ENCODE measurements at places on chromosomes 4 and X. TPM values are rescaled to one million over a fixed set of nuclear protein-coding genes. Genes with fewer than 3 reads are reported as not detected.

DNA sequence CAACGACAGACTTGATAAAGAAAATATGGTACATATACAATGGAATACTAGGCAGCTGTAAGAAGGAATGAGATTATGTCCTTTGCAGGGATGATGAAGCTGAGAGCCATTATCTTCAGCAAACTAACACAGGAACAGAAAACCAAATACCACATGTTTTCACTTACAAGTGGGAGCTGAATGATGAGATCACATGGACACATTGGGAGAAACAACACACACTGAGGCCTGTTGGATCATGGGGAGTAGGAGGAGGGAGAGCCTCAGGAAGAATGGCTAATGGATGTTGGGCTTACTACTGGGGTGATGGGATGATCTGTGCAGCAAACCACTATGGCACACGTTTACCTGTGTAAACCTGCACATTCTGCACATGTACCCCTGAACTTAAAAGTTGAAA lies 209.7 kb downstream of the SPRY1 start:
- no peak for ATAC-seq

GRCh38 chr4:74919783-74920182 lies 13.1 kb upstream of the PARM1 start:
- ATAC-seq = no peak

SFRP2 gene
- 22.3 TPM for total RNA-seq

GRCh38 chr4:2059726-2060602 lies 837 bp downstream of the NAT8L start:
- no peak for ATAC-seq

- ATAC-seq = no peak
Measured at GRCh38 chr4:41645728-41646390, 102.7 kb downstream of the PHOX2B start.

DNA sequence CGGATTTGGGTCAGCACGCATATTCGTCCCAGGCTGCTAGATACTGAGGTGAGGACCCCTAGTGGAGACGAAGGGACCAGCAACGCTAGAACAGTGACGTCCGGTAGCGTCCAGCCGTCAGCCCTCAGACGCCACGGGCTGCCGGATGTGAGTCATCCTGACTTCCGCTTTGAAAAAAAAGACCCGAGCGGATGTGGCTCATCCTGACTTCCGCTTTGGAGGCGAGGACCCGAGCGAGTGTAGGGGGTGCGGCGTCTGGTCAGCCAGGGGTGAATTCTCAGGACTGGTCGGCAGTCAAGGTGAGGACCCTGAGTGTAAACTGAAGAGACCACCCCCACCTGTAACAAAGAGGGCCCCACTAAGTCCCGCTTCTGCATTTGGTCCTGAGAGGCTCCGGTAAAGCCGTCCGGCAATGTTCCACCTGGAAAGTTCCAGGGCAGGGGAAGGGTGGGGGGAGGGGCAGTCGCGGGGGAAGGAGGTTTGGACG lies at the start of gene MAGEB2:
MAGEB2 (plus strand) TSS at position 207 of the 487 bp plus-strand sequence. CDS start 3,018 bp downstream, outside the sequence.
- ATAC-seq = no peak

DNA sequence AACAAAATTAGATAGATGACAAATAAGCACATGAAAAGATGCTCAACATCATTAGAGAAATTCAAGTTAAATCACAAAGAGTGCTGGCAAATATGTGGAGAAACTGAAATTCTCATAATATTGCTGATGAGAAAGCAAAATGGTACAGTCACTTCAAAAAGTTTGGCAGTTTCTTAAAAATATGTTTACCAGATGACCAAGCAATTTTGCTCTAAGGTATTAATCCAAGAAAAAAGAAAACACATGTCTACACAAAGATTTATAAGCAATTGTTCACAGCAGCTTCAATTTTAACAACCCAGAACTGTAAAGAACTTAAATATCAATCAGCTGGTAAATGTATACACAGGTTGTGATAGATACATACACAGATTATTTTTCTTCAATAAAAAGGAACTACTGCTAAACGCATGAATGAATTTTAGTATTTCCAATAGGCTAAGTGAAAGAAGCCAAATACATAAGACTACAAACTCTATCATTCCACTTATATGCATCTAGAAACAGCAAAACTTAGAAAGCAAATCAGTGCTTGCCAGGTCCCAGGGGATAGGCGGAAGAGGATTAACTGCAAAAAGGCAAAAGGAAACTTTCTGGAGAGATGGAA lies 11.7 kb downstream of the OTUD4 start:
- no peak for ATAC-seq

DNA sequence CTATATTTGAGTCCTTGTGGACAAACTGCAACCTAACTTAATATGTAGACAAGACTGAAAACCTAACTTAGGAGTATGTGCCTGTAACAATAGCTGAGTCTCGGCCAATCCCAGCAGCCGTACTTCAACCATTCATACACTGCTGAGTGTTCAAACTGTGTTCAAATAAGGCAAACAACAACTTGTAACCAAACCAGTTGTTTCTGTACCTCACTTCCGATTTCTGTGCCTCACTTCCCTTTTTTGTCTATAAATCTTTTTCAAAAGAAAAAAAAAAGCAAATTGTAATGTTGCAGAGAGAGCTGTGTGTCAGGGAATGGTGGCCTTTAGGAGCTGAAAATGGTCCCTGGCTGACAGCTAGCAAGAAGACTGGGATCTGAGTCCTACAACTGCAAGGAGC lies 46.0 kb downstream of the GEMIN8 start:
- ATAC-seq = no peak

DNA sequence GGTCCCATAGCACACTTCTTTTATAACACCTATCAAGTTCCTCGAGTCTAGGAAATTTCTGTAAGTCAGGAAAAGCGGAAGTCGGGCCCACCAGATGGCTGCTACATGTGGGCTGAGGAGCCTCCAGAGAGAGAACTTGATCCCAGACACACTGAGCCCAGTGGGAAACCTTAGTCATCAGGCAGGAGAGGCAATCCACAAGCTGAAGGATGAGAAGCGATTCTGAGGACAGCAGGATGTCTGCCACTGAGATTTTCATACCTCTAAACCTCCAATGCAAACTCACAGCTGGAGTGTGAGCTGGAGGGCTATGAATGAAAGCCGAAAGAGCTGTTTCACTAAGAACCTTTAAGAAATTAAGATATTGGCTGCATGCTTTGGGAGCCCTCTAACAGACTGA lies 52.6 kb upstream of the PDHA1 start:
- no peak for ATAC-seq

- ATAC-seq = no peak
Measured at GRCh38 chr4:30605616-30606190, 114.5 kb upstream of the PCDH7 start.

- ATAC-seq = no peak
Measured at GRCh38 chr4:142363686-142364085, 482.4 kb downstream of the INPP4B start.

APLN gene
- total RNA-seq = 0.78 TPM

- ATAC-seq = no peak
Measured at GRCh38 chr4:104294811-104295210, 199.9 kb downstream of the CXXC4 start.

DNA sequence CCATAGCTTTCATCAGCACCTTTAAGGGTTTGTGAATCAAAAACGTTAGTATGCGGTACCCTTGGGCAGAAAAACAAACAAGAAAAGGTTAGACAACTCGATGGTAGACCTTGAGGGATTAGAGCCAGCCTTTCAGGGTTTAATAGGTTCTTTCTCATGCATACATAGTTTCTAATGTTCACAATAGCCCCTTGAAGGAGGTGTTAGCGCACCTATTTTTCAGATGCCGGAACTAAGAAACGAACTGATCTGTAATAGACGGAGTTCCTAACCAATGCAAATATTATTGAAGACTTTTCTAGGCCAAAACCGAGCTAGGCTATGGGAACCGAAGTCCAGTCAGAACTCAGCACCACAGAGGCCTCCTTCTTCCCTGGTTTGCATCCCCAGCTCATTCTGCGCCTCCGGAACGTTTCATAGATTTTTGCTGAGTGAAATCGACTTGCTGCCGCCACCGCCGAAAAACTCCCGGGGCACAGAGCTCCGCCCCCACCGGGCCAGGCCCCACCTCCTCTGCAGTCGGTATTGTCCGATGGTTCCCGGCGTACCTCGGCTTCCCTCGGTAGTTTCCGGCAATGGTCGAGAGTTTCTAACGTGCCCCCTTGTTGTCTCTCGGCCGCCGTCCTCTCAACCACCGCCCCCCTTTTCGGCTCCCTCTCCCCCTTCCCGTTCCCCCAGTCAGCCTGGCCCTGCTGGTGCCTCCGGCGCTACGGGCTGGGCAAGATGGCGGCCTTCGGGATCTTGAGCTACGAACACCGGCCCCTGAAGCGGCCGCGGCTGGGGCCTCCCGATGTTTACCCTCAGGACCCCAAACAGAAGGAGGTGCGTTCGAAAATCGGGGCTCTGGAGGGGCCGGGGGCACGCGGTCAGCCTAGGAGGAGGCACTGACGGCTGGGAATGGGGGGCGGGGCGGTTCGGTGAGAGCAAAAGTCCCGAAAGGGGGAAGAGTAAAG lies at the start of gene MED12:
MED12 (plus strand) TSS at position 565 of the 953 bp plus-strand sequence; CDS start at position 724, 159 bp downstream.
- peak; percentile 93 for ATAC-seq

SRPK3 gene
- total RNA-seq = 4.7 TPM

NDST4 gene
- total RNA-seq = not detected

CC2D2A gene
- 80.5 TPM for total RNA-seq

MAGEC1 gene
- total RNA-seq = not detected

DNA sequence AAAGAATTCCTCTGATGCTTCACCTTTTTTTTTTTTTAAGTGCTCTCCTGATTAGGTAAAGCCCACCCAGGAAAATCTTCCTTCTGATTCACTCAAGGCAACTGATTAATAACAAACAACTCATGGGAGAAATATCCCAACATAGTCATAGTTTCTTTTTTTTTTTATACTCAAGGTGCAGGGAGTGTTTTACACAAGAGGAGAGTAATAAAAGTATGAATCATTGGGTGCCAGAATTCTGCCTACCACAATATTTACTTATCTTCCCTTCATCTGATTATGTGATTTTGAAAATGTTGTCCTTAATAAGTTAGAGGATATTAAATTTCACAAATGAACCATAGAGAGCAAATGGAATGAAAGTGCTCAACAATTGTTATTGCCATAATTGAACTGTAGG lies 329.9 kb downstream of the TECRL start:
- no peak for ATAC-seq

DNA sequence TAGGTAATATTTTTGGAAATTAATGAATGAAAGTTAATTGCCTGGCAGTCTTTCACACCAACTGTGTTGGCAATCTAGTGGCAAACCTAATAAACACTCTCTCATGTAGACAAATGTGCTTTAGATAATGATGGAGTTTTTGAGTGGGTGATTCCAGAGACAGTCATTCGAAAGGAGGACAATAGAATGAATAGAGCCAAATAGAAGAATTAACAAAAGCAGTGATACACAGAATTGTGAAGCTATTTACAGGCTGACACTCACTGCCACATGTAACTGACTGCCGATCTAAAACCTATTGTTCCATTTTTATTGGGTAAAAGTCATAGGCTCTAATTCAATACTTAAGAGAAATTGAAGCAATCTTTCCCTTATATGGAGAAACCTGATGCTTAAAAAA lies 338.5 kb downstream of the PCDH7 start:
- ATAC-seq = no peak

DNA sequence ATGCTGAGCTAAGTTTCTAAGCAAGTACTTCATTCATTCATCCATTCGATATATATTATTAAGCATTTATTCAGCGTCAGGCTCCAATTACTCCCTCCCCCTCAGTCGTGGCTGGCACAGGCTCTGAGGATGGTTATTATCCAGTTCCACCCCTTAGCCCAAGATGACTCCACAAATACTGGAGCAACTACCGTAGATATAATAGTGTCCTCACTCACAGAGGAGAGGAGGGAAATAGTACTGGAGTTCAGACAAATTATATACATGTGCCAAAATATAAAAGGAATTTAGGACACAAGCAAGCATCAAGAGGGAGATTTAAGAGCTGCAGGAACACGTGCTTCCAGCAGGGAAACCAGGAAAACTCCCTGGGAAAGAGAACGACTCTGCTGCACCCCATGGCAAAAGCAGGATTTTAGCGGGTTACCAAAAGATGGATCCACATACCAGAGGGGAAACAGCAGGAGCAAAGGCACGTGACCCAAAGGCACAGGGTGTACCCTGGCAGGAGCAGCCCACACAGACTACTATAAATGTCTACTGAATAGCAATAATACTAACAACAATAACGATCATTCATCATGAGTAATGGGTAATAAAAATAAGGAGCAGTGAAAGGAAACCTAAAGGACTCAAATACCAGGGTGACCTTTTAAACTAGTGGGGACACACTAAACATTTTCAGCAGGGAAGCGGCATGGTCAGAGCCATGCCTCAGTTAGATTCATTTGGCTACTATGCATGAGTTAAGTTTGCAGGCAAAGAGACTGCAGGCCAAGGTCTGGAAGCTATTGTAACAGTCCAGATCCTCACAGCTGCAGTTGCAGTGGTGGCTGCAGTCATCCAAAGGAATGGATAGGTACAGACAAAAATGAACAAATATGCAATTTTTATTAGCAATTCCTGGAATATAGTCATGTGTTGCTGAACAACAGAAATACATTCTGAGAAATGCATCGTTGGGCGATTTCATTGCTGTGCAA lies 153.7 kb downstream of the APBB2 start:
- ATAC-seq = peak; percentile 27

DNA sequence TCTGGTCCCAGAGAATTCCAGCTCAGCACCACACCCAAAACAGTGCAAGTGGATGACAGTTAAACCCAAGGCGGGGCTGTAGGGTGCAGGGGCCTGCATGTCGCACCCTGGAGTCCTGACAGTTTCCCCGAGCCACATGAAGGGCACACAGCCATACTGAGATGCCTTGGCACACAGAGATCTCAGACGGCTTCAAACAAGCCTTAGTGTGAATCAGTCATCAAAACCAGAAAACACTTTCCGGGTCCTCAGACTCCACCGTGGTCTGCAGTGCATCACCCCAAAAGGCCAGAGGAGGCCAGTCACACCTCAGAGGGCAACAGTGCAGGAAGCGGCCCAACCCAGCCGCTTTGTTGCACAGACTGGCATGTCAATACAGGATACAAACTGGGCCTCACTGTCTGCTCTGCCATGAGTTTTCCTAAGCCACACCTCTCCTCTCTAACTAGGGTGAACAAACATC lies 64.6 kb upstream of the ENPP6 start:
- no peak for ATAC-seq

GRCh38 chrX:129652565-129653169 lies 2.1 kb downstream of the APLN start:
- ATAC-seq = no peak

RNF175 gene
- total RNA-seq = not detected

CLCN5 gene
- total RNA-seq = 3.6 TPM

DNA sequence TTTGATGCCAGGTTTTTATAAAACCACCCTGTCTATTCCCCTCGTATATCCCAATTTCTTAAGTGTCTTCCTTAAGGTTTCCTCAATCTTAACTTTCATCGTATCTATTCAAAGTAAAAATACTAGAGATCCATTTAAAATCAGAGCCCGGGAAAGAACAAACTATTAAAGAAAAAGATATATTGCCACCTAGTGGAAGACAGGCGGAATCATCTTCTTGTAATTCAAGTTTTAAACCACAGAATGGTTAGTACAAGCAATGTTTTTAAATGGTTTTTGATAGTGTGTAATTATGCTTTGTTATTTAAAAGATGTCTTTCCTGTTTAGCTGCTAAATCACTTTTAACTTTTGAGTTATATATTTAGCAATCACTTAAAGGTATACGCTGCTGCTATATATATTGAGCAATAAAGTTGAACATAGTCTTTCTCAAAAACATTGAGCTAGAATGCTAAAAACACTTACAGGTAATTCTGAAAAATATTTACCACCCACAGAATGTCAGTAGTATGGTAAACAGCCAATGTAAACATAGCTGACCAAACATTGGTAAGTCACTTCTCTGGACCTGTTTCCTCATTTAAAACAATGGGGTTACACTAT lies 18.2 kb downstream of the PRDM8 start:
- ATAC-seq = no peak

- ATAC-seq = no peak
Measured at GRCh38 chrX:30309139-30309571, at the start of gene NR0B1. NR0B1 (minus strand) TSS chrX:30309390; CDS start chrX:30309363, 27 bp downstream.

- ATAC-seq = no peak
Measured at GRCh38 chr4:145299380-145300076, 119.1 kb upstream of the OTUD4 start.

All from gastroesophageal sphincter (tissue), 4 donors.